ENCODE measurements at places on chromosomes 5 and 9.
A peak's percentile ranks its signal among the peaks of the same experiment; 100 is the strongest.

GRCh38 chr9:123739902-123740301 lies 190.0 kb downstream of the DENND1A start:
- DNase-seq: no peak

DNA sequence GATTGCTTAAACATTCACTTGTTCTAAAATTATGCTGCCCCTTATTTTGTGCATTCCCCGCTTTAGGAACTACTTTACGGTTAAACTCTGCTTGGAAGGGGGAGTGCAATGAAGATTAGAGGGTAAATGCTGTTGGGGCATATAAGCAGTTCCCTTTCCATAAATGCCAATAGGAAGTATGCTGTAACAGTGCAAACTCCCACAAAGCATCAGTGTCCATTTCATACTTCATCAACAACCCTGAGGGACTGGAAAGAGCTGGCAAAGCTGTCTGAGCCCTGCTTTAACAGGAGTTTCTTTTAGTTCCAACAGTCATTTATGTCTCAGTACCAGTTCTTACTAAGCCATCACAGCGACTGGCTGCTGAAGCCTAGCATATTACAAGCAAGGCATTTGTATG lies 1.8 kb downstream of the ACTL7A start:
- DNase-seq: no peak

DNA sequence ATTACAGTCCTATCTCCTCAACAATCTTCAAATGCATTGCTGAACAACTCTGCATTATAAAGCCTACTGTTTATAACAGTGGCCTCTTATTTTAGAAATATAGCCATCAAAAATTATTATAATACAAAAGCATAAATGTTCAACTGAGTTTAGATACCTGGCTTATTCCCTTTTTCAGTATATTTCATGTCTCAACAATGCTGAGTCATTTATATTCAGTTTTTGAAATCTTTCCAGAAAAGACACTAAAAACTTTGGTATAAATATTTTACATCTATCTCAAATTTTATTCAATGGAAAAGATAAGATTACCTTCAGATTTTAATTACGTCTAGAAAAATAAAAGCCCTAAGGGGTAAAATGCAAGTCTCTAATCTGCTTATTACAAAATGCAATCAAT lies 37.9 kb downstream of the LURAP1L start:
- DNase-seq: no peak

DNA sequence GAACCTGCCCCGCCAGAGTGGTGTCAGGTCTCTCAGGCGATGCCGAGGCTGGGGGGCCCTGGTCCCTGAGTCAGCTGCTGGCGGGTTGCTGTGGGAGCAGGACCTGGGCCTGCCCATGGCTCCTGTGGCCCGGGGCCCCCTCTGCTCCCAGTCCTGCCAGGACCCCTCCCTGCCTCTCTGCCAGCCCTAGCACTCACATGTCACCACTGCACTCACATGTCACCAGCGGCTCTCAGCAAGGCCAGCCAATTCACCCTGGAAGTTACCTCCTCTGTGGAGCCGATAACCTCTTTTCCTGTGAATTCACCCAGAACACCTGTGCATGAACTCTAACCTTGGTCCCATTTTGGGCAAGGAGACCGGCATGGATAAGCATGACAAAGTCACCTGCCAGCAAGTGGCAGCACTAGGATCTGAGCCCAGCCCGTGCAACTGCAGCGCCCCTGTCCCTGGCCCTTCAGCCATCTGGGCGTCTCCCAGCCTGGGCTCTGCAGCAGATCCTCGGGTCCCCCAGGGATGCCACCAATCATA lies 170.2 kb downstream of the GAPVD1 start:
- no peak for DNase-seq

- no peak for DNase-seq
Observed at GRCh38 chr5:126628102-126628501, 27.4 kb downstream of the PHAX start.

DNA sequence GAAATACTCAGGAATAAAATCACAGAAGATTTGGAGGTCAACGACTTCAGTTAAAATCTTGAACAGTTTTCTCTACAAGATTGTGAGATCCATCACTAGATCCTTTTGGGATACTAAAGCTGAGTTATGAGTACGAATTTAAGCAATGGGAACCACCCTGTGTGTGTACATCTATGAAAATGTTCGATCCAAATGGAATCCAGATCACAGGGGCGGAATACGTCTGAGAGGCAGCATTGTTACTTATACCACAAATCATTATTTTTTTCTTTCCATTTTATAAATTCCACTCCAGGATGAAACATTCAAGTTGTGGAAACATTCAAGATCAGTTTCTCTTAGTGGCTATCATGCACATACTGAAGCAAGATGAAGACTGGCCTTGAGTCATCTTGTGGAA lies 239.3 kb upstream of the PAPPA start:
- DNase-seq: no peak

DNA sequence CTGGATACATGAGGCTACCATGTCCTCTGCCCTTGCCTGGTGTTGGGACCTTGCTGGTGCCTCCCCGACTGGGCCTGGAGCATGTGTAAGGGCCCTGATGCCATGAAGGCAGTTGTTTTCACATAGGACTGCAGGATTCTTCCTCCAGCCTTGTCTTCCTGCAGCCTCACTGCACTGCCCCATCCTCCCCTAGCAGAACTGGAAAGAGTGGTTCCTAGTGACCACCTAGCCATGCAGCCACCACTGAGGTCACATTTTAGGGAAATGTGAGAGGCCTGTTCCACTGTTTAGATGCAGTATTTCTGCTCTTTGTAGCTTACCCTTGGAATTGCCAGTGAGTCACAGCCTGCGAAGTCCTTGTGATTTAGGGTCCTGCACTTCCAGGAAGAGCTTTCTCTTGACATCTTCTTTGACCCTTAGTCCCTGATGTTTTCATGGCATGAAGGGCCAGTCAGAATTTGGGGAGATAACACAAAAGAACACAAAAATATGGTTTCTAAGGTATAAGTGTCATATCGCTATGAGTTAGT lies 24.2 kb upstream of the TNFAIP8 start:
- DNase-seq: no peak

DNA sequence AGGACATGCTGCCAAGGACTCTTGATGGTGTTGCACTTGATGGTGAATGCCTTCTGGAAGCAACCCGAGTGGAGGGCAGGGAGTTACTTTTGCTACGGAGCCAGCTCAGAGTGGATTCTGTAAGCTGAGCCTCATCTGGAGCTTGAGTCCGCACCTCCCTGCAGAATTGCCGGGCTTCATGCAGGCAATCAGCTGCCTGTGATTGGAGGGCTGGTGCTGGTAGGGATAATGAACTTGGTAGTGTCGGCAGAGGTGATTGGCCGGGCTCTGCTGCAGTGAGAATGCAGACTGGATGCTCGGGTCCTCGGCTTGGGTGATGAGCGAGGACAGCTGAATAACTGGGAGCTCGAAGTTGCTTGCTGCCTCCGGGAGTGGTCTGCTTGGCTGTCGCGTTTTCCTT lies 23.1 kb downstream of the SLC25A25 start:
- DNase-seq: peak; percentile 63

DNA sequence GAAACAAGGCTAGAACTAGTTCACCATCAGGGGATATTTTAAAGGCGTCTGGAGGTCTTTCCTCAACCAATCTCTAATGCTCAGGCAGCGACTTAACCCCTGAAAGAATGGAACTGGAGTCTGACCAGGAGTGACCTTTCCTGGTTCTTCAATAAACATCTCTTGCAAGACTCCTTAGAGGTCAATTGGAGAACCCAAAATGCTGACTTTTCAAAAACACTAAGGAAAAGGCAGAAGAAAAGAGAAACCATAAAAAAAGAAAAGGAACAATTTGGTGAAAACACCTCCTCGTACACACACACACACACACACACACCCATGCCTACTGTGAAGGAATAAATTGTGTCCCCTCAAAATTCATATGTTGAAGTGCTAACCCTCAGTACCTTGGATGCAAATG lies 12.3 kb downstream of the TIMD4 start:
- DNase-seq: no peak

DNA sequence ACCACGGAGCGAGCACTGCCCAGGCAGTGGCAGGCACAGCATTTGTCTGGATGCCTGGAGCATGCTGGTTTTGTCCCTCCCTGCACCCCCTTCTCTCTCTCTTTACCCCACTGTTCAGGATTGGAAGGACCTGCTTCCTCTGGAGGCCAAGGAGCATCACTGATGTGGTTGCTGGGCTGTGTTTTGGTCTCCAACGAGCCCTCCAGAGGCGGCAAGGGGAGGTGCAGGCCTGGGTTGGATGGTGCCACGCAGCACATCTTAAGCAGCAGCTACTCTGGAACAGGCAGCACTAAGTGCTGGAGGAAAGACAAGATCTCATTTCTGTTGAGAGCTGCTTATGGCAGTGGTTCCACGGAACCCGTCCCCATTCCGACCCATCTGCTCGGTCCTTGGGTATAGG lies 139.6 kb downstream of the CMYA5 start:
- DNase-seq: no peak

DNA sequence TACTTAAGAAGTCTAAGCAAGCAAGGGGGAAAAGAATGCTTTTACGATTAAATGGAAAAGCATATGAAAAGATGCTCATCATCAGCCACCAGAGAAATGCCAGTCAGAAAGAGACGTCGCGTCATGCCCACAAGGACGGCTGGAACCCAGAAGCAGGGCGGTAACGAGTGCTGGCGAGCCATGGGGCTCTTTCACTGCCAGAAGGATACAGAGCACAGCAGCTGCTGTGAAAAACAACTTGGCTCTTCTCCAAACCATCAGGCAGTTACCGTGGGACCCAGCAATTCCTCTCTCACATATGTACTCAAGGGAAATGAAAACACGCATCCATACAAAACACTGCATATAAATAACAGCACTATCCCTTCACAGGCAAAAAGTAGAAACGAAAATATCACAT lies 95.5 kb downstream of the CAMSAP1 start:
- DNase-seq: no peak

GRCh38 chr9:83964973-83965349 lies 15.1 kb downstream of the HNRNPK start:
- DNase-seq: no peak

GRCh38 chr5:157581901-157582300 lies 6.3 kb upstream of the ADAM19 start:
- DNase-seq: no peak

DNA sequence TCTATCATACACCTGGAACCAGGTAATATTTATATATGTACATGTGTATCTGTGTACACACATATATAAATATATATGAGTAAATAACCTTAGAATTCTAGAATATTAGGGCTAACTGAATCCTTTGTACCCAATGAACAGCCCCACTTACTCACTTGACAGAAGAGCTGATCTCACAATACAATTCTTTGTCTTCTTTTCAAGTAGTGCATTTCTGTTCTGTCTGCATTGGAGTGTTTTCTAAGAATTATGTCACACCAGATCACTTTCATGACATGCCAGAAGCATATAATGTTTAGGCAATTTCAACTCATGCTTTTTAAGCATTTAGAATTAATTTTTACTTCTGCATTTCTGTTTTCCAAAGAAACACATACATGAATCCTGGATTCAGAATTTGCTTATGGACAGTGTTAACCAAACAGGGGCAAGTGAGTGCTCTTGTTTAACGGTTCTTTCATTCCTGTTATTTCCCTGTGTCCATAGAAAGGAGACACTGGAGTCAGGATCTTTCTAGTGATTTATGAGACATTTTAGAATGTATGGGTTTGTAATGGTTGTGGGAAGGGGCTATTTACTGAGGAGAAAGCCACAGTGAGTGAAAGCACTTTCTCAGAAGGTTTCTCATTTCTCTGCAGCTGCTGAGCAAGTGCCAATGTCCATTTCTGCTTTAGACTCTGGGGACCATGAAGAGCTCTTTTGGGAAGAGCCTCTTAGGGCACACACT lies 123.2 kb downstream of the RMI1 start:
- DNase-seq: no peak

- no peak for DNase-seq
Observed at GRCh38 chr5:141135030-141135717, at the start of gene PCDHB5. Gene PCDHB5, plus strand, starts transcription at chr5:141135206. Its CDS starts 229 bp downstream, at chr5:141135435.

GRCh38 chr9:76396597-76396996 lies 2.4 kb upstream of the RFK start:
- DNase-seq: no peak

DNA sequence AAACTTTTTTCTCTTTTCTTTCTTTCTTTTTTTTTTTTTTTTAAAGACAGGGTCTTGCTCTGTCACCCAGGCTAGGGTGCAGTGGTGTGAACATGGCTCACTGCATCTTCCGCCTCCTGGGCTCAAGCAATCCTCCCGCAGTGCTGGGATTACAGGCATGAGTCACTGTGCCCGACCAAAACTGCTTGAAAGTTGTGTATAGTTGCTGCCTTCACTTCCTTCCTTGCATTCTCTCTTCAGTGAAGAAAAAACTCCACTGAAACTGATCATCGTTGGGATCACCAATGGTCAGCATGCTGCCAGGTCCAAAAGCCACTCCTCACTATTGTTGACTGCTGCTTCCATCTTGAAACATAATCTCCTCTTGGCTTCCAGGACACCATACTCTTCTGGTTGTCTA lies 66.6 kb upstream of the CTNNA1 start:
- DNase-seq: no peak

- DNase-seq: no peak
Observed at GRCh38 chr9:107704774-107705173, 215.2 kb upstream of the KLF4 start.

DNA sequence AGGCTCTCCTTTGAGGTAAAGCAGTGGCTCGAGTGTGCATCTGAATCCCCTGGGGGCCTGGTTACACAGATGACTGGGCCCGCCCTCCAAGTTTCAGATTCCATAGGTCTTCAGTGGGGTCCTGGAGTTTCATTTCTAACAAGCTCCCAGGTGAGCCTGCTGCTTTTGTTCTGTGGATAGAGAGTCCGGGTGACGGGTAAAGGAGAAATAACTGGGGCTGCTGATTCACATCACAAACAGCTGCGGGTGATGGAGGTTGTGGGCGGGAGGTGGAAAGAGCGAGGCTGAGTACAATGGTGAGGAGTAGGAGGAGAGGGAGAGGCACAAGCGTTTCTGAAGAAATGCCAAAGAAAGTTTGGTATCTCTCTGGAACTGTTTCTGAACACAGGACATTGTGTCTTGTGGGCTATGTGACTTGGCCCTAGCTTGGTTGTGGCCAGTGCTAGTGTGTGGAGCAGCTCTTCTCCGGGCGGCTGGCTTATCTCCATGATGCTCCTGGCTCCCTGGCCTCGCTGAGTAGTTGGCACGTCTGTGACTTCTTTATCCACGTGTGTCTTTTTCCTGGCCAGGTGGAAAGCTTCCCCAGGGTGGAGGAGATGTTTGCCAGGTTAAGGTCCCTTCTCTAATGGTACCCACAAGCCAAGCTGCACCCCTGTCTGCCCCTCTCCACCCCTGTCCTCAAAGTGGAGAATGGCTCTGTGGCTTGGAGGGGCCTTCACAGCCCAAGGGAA lies 61.7 kb downstream of the HSPA4 start:
- no peak for DNase-seq

- DNase-seq: peak; percentile 59
Observed at GRCh38 chr5:56247592-56247991, 14.5 kb upstream of the ANKRD55 start.

DNA sequence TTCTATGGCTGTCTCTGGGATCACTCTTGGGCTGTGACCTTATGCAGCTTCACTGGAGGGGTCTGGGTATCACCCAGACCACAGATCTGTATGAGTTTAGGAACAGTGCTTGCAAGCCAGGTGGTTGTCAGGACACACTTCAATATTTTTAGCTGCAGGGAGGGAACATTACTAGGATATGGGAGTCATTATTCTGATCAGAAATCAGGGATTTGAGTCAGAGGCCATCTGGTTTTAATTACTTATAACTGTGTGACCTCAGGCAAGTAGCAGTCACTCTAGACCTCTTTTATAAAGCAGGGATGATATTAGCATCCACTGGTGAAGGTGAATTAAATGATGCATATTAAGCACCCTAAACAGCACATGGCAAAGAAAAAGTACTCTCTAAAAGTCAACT lies 60.1 kb upstream of the NMUR2 start:
- DNase-seq: no peak

GRCh38 chr9:94086486-94087345 lies 2.5 kb downstream of the PTPDC1 start:
- DNase-seq: no peak

GRCh38 chr5:172748341-172748843 lies 22.6 kb downstream of the DUSP1 start:
- DNase-seq: no peak
